ENCODE measurements at places on chromosomes 4 and X. TPM values are rescaled to one million over a fixed set of nuclear protein-coding genes. Genes with fewer than 3 reads are reported as not detected.

TCEAL1 gene
- 18.9 TPM for total RNA-seq

AFM gene
- total RNA-seq = 0.26 TPM

- no peak for DNase-seq
- no peak overlapping the region for H3K4me3 ChIP-seq
- H3K27me3 ChIP-seq = no peaks in the 10 kb centered on the region
- no peaks in the 10 kb centered on the region for H3K36me3 ChIP-seq
Measured at GRCh38 chrX:38699696-38700095, 101.6 kb upstream of the MID1IP1 start.

DNA sequence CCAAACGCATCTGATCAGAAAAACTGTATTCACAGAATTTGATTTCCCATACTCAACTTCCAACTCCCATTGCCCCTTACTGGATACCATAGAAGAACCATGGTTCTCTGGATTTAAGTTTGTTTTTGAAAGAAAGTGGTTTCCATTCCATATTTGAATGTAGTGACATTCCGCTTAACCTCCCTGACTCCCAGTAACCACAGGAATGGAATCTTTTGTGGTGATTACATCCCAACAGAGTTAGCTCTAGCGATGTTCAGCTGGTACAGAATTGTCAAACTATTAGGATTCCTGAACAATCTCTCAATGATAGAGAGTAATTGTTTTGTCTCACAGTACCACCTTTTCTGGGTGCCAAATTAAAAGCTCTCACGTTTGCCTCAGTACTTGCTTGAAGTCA lies 1.7 kb downstream of the NUDT10 start:
- H3K27me3 ChIP-seq = peaks cover 8% of the 10 kb centered on the region
- H3K27ac ChIP-seq = no peak overlapping the region
- no peaks in the 10 kb centered on the region for H3K4me1 ChIP-seq
- DNase-seq = no peak
- H3K36me3 ChIP-seq = no peaks in the 10 kb centered on the region
- H3K4me3 ChIP-seq = peak overlapping the region; percentile 47

DNA sequence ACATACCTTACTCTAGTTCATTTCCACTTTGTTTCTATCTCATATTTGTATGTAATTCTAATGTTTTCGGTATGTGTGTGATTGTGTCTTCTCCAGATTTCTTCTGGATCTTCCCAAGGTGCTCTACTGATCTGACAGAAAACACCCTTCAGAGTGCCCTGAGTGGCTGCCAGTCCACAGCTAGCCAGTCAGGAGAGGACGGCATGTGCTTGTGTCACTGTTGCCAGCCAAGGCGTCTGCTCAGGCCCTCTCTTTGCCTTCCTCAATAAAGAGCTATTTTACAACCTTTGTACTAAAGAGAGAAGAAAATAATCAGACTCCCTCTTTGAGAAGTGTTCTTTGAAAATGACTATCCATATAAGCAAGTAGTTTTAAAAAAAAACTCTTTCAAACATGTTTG lies 29.0 kb downstream of the CD99L2 start:
- peaks cover 3% of the 10 kb centered on the region for H3K36me3 ChIP-seq
- H3K4me1 ChIP-seq = peaks cover 11% of the 10 kb centered on the region
- no peak overlapping the region for H3K27ac ChIP-seq
- no peaks in the 10 kb centered on the region for H3K27me3 ChIP-seq

DNA sequence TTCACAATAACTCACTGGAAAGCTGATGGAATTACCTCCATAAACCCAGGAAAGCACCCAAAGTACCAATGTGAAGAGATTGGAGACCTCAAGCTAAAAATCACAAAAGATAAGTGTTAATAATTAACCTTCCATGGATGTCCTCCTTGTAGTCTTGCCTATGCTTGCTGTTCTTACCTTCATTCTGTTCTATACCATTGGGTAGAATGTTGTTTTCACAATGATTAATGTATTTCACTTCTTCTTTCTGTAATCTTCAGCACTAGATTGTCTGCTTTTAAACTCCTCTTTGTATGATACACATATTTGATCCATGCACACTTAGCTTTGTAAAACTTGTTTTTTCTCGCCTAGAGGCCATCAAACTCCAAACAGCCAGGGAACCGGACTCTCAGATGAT lies 570.3 kb downstream of the RAPGEF2 start:
- no peak overlapping the region for H3K27ac ChIP-seq
- H3K4me3 ChIP-seq = no peak overlapping the region
- H3K4me1 ChIP-seq = no peaks in the 10 kb centered on the region
- no peaks in the 10 kb centered on the region for H3K36me3 ChIP-seq
- H3K27me3 ChIP-seq = no peaks in the 10 kb centered on the region

- no peak overlapping the region for H3K4me3 ChIP-seq
- peaks cover 49% of the 10 kb centered on the region for H3K36me3 ChIP-seq
- no peak overlapping the region for H3K27ac ChIP-seq
- H3K27me3 ChIP-seq = no peaks in the 10 kb centered on the region
- peaks cover 6% of the 10 kb centered on the region for H3K4me1 ChIP-seq
Measured at GRCh38 chr4:76779740-76780459, 118.0 kb downstream of the SOWAHB start.

DNA sequence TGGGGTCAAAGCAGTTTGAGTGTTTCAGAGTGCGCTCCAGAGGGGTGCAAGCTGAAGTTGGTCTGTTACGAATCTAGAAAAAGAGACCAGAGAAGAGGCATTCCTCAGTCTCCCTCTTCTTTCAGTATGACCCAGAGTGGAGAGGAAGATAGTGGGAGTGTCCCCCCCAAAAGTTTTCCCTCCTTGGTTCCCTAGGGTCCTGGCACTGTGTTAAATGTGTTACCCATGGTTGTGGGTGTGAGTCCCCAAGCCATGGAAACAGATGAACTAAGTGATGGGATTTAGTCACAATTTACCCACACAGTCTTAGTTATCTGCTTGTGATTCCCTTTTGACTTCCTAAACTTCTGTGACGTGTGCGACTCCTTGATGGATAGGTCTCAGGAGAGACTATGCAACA lies 27.0 kb upstream of the NAF1 start:
- no peaks in the 10 kb centered on the region for H3K27me3 ChIP-seq
- no peaks in the 10 kb centered on the region for H3K4me1 ChIP-seq

DNA sequence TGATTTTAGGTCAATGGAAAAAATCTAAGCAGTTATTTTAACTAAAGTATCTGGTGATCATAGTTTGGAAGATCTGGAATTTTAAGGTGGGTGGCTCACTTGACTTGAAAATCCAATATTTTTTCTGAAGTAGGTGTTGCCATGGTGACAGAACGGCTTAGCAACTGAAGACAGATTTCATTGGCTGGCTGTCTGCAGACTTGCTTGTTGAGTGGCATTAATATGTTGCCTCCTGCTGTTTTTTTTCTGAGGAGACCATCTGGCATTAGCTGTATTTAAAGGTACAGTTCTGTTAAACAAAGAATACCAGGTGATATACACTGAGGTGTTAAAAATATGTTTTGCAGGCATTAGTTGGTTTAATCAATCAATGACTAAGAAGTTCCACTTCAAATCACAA lies 19.8 kb downstream of the CPE start:
- H3K4me3 ChIP-seq = no peak overlapping the region
- peaks cover 2% of the 10 kb centered on the region for H3K4me1 ChIP-seq
- no peaks in the 10 kb centered on the region for H3K36me3 ChIP-seq
- no peaks in the 10 kb centered on the region for H3K27me3 ChIP-seq

DNA sequence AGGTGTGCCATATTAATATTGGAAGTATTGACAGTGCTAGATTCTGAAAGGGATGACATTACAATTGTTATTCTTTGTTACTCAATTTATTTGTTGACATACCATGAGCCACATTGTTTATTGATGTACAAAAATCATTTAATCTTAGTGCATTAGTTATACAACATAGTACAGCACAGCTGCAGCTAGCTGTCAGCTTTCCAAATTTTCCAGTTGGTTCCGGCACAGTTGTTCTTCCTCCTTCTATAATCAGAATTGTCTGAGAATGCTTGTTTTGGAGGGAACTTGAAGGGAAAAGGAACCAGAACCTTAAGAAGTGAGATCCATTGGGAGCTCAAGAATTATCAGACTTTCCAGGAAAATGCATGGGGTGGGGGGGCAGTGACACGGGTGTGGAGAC lies 281.4 kb downstream of the ZIC3 start:
- H3K27me3 ChIP-seq = no peaks in the 10 kb centered on the region
- no peaks in the 10 kb centered on the region for H3K36me3 ChIP-seq
- DNase-seq = no peak

All from progenitor cell of endocrine pancreas (in vitro differentiated cells).